ENCODE measurements at places on chromosomes 1 and 21. TPM values are rescaled to one million over a fixed set of nuclear protein-coding genes. Genes with fewer than 3 reads are reported as not detected.

The MMEL1 gene
- total RNA-seq, result 2.5 TPM

The CD1E gene
- total RNA-seq, result not detected

The MYCBP gene
- 18.5 TPM for total RNA-seq

The SLC35F3 gene
- total RNA-seq, result 0.36 TPM

The RABGAP1L gene
- total RNA-seq, result 14.4 TPM

The LIN28A gene
- total RNA-seq, result 0.72 TPM

The TTC34 gene
- total RNA-seq, result 0.28 TPM

The TTC22 gene
- 2.3 TPM for total RNA-seq

The REN gene
- 0.83 TPM for total RNA-seq

The STIL gene
- 0.83 TPM for total RNA-seq

The RGSL1 gene
- total RNA-seq, result not detected

The AADACL3 gene
- total RNA-seq, result not detected

The DCST2 gene
- 0.61 TPM for total RNA-seq

The IFI6 gene
- 67.6 TPM for total RNA-seq

The TMEM240 gene
- total RNA-seq, result 2.0 TPM

The SERTAD4 gene
- total RNA-seq, result 0.23 TPM

GRCh38 chr1:1246577-1247340, at the start of gene C1QTNF12:
Gene C1QTNF12, minus strand, starts transcription at chr1:1246722. Its CDS starts 32 bp downstream, at chr1:1246690.
- DNase-seq, result no peak

- no peak for DNase-seq
These were observed 6.7 kb upstream of the PINK1 start for GRCh38 chr1:20626524-20626923.

DNA sequence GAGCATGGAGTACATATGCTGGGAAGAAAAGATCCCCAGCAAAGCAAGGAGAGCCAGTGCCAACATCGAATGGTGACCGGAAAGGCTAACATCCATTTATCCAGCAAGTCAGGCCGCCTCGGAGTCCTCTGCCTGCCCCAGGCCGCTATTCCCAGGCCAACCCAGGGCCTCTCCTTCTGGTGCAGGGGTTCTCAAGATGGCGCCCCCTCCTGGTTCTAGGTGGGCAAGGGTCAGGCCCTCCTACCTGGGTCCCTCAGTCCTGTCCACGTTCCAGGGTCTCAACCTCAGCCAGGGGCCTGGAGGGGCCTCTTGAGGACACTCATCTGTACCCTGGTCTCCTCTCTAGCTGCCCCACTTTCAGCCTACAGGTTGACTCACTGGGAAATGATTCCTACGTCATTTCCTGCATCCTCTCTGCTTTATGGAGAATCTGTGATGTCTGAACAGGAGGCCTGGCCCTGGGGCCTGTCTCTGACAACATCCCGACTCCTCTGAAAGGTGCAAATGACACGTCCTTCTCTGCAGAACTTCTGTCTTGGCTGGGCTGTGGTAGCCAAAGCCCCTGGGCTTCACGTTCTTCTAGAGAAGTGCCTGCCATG, 145.3 kb downstream of the PSMG1 start:
- DNase-seq, result no peak

DNA sequence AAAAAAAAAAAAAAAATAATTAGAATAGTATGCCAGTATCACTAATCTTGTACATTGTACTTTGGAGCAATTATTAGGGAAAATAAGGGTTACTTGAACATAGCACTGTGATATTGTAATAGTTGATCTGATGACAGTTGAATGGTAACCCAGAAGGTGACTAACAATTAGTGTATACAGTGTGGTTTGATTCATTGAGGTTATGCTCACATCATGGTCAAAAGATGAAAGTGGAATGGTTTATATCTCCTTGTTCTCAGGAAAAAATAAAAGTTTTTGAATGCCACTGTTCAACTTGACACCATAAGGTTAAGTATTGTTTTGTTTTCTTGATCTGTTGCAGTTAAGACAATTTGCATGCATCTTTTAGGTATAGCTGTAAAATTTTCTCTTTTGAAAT, 87.0 kb downstream of the GPR52 start:
- no peak for DNase-seq

- DNase-seq, result no peak
These were observed 213.2 kb downstream of the TGFB2 start for GRCh38 chr1:218558271-218558810.

GRCh38 chr1:90354704-90355103, 359.8 kb downstream of the ZNF326 start:
- DNase-seq, result no peak

DNA sequence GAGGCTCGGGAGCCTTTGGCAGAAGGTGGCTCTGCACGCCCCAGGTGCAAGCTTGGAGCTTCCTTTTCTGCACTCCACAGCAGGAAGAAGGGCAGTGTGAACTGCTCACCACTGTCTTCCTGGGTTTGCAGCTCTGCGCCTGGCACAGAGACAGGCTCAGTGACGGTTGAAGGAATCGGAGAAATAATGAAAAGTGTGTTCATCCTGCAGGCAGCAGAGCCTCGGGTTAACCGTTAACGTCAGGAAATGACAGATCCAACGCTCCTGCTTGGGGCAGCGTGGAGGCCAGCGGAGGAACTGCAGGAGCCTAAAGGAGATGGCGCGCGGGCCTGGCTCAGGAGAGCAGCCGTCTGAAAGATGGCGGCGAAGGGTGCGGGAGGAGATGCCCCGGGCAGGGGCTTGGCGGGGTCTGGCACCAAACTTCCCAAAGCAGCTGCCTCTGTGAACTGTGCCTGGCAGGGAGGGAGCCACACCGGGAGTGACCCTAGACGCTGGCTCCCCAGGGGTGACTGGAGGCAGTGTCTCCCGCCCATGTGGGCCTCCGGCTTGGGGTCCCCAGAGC, 10.9 kb upstream of the SAMD11 start:
- DNase-seq, result peak; percentile 19

GRCh38 chr1:1164701-1165451, 8.8 kb upstream of the TTLL10 start:
- DNase-seq, result no peak

- DNase-seq, result no peak
These were observed 371.7 kb upstream of the DEPDC1 start for GRCh38 chr1:68868606-68869005.

DNA sequence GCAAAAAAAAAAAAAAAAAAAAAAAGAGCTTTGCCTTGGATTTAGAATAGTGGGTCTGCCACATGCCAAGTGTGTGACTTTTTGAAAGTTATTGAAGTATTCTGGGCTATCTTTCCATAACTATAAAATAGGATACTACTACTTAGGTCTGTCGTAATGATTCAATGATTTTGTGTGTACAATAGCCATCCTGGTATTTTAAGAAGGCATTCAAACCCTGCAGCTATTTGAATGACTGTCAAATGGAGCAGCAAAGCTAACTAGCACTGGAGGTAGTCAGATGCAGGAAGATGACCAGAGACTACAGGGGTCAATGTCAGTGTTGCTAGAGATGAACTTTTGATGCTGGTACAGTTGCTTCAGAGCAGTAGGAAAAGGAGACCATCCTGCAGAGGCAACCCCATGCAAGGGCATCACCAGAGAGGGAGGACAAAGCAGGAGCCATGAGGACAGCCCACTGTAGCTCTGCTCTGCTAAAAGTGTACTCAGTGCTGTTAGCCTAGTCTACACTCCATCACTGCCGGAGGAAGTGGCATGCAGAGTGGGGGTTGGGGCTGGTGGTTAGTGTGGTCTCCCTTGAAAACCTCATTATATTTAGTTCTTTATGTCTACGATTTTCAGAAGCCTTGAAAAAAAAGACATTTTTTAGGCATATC, 29.0 kb downstream of the DUSP10 start:
- DNase-seq, result no peak

DNA sequence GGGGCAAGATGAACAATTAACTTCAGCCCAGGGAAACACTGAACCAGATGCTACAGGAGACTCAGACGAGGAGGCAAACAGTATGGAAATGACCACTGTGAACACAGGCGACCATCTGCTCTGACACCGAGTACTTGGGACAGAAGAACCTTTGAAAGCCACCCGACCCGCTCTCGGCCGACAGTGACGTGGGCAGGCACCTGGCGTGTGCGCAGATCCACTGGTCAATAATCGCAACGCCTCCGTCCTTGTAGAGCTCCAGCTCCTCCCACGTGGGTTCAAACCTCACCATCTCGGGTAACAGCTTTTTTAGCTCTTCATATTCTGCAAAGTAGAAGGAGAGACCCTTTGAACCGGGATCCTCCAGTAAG, 20.3 kb downstream of the POFUT2 start:
- DNase-seq, result no peak

DNA sequence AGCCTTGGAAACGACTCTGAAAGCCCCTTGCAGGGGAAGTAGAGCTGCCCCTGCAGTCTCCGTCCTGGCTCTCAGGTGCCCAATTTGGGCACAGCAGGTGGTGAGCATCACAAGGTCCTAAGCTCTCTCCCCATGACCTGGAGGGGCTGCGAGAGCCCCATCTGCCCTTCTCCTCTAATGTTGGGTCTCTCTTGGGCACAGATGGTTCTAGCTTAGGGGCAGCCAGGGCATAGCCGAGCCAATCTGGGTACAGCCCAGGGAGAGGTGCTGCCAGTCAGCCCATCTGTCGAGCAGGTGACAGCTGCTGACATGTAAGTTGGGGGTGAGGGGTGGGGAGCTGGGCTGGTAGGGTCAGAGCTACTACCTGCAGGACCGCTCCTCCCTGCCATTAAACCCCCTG, 50.7 kb downstream of the SYT2 start:
- no peak for DNase-seq

DNA sequence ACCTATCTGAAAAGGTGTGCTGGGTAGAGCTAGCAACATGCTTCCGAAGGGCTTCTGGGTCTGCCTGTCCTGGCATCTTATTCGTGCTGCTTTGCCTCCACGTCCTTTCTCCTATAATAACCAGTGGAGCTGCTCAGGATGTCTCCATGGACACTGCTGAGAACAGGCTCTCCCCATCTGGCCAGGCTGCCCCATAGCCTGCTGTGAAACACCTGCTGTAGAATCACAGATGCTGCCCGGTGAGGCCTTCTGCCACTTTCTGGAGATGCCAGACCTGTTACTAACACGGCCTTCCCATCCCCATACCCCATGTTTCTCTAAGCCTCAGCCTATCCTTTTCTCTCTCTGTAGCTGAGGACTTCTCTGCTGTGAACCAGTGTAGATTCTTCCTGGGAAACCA, 120.5 kb downstream of the IER5 start:
- no peak for DNase-seq

- no peak for DNase-seq
These were observed 18.8 kb downstream of the NEK7 start for GRCh38 chr1:198175423-198176170.

DNA sequence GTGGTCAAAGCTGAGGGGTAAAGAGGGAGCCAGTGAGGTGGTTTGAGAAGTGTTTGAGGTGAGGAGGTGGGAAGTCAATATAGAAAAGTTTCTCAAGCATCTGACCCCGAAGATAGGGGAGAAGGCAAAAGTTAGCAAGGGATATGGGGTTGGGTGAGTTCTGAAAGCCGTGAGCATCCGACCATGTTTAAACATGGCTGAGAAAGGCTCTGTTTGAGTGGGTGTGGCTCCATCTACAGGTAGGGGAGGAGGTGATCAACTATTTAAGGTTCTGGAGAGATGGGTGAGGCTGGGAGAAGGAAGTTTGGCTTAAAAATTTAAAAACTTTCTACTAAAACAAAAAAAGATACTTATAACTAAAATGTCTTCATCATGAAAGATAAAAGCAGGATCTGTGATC, 273.8 kb downstream of the KCNJ6 start:
- no peak for DNase-seq

- no peak for DNase-seq
These were observed 148.1 kb downstream of the FGGY start for GRCh38 chr1:59445040-59445439.

GRCh38 chr1:18899363-18900049, 2.8 kb downstream of the ALDH4A1 start:
- no peak for DNase-seq

GRCh38 chr1:17826165-17826488, 71.0 kb downstream of the ACTL8 start:
- DNase-seq, result peak; percentile 59

- no peak for DNase-seq
These were observed 33.8 kb downstream of the DHCR24 start for GRCh38 chr1:54853096-54853792.

DNA sequence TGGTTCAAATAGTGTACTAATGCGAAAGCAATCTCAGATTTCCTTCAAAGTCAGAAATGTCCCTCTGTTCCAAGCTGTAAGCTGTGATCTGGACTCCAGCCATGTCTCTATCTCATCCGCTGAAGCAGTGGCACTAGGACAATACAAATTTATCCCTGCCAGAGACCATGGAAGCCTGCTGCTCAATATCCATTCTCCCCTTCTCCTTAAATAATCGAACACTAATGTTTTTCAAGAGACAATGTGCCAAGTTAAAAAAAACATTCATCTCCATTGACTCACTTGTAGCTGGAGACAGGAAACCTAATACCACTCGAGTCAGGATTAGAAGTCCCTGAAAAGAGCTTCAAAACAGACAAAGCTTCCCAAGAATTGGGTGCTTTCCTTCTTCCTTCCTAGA, 38.5 kb upstream of the PGBD5 start:
- DNase-seq, result no peak

All from adrenal gland (tissue), 19 donors.